ENCODE measurements at places on chromosomes 6 and 20. TPM values are rescaled to one million over a fixed set of nuclear protein-coding genes. Genes with fewer than 3 reads are reported as not detected.
A peak's percentile ranks its signal among the peaks of the same experiment; 100 is the strongest.

DNA sequence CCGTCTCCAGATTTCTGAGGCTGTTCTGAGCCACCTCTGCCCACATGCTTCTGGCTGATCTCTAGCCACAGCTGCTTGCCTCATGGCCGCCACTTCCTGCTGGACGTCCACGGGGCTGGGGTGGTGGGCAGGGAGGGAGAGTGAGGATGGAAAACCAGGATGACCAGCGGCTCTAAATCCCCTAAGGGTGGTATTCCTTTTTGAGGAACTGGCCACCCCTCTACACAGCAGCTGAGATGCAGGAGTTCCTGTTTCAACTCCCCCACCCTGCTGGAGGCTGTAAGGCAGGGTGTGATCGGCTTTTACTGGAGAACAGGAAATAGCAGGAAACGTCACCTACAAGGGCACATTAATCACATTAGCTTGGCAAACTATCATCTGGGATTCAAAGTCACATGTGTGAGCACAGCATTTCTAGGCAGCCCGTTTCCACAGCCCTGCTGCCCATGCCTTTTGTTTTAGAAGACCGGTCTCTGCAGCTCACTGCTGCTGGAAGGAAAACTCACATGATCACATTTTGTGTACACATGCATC, 181.6 kb upstream of the ECI2 start:
- peak; percentile 59 for DNase-seq

- DNase-seq, result no peak
Observed at GRCh38 chr6:12598919-12599318, 117.6 kb upstream of the PHACTR1 start.

GRCh38 chr6:33957892-33958525, 154.2 kb upstream of the MLN start:
- no peak for DNase-seq

GRCh38 chr6:31156641-31157040, 961 bp downstream of the CCHCR1 start:
- no peak for DNase-seq

DNA sequence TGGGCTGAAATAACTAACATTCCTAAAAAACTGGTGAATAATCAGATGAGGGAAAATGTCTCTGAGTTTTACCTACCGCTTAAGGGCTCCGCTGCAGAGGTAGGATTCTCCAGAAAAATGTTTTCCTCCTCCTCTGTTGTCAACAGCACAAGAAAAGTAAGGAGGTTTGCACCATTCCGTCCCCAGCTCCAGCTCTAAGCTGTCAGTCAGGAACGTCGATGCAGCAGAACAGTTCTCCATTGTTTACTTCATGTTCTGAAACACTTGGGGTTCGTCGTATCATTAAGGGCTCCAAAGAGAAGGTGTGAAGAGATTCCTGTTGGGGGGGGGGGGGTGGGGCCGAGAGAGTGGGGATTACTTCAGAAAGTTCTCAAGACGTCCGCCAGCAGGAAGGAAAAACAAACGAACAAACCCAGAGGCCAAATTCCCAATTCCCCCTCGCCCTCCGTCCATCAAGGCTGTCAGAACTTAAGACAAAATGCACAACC, 734 bp downstream of the MMS22L start:
- no peak for DNase-seq

The ZNF165 gene
- total RNA-seq, result 4.6 TPM

The ENPP4 gene
- 26.3 TPM for total RNA-seq

Data from left colon (tissue), 2 donors.